ENCODE measurements at places on chromosomes 5 and 9.

- DNase-seq, result no peak
Measured at GRCh38 chr5:170470808-170471404, 32.9 kb upstream of the KCNIP1 start.

DNA sequence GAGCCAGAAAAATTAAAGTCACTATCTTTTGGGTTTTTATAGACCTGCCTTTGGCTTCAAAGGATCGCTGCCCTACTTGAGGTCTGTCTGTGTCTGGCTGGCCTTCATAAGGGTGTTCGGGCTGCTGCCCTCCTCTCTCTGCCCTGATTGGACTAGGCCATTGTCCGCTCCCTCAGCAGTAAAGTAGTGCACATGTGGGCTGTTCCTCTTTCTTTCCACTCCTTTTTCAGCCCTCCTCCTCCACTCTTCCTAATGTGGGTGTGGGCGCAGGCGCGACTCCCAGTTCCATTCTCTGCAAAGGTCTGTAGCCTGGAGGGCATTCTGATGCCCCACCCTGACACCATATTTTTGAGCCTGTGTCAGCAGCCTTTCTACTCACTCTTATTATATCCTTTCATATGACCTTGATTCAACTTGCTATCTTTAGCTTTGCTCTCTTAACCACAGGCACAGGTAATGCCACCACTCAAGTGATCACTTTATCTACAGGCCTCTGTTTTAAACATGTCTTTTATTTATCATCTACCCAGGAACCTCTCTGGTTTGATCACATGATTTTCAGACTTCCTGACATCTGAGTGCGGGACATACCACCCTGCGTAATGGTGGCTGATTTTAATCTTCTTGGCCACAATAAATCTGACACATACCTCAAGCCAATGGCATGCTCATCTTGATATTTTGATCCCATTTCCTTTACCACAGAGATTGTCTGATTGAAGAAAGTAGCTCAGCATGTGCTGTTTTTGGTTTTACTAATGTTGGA, 144.5 kb downstream of the AOPEP start:
- DNase-seq, result no peak

DNA sequence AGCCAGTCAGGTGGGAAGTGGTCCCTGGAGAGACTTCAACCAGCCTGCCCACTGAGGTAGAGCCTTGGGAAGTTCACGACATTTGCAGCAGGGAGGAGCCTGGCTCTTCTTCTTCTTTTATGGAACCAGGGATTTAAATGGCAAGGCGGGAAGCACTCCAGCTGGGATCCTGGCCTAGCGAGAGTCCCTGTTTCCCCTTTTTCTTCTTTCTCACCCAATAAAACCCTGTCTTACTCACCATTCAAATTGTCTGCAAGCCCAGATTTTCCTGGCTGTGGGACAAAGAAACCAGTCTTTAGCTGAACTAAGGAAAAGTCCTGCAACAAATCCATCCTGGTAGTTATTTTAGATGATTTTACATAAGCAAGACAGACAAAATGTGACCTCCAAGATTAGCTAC, 503.7 kb downstream of the CDH10 start:
- no peak for DNase-seq

- DNase-seq, result no peak
Measured at GRCh38 chr9:87842878-87843585, 39.6 kb upstream of the SPATA31E1 start.

Measured in RWPE2 (cell line).